Stimulated activated CD4-positive, alpha-beta T cell treated with anti-CD3 and anti-CD28 coated beads, Interleukin-12 subunit alpha, Interleukin-12 subunit beta, amount 100 ng/mL, for 24 hours (primary cell): ENCODE measurements at places on chromosomes 6 and 20.

- no peak for DNase-seq
These were observed 11.5 kb upstream of the BTBD9 start for GRCh38 chr6:38651121-38651784.

GRCh38 chr6:80148220-80148619 is 41.7 kb downstream of the BCKDHB start:
- DNase-seq = no peak

DNA sequence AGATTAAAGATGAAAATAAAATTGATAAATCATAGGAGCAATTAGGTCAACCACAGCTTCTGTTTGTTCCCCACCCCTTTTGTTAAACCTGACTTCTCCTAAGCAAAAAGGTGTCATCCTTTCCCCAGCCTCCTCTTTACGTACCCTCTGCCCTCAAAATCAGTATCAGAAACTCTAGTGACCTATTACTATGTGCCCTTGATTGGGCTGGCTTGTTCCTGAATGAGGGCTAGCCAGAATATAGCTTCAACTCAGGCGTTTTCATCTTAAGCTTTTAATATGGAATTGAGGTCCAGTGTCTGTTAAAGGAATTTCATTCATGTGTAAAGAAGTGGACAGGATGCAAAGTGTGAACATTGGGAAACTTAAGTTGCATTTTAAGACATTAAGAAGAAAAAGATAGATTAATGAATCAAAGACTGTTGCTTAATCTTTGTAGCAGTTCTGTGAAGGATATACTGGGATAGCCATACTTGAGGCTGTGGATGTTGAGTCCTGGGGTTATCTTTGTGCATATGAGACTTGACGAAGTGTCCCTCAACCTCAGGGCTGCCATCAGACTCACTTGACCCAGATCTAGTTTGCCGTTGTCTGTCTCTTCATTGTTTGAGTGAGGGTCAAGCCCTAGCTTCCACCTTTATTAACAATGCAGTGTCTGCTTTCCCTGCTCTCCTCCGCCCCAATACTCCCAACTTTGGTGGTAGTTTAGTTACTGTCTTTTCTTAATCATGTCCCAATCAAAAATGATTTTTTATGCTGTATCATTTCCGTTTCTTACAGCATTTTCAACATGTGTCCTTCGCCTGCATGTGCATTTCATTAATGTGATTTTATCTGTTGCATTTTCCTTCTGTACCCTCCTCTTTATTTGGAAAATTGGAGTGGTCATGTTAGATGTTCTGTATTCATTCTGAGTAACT is 1.9 kb downstream of the TBPL1 start:
- no peak for DNase-seq

DNA sequence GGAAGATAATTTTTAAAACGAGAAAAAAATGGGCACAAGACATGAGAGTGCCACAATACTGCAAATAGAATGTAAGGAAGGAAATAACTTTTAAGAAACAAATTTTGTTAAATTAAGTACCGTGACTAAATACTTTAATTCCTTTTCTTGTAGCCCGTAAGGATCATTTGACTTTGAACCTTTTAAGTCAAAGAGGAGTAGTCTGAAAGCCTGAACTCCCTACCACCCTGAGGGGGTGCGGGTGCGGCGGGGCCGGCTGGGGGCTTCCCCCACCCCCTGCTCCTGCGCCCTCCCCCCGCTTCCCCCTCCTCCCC is 231 bp upstream of the PHACTR2 start:
- no peak for DNase-seq

GRCh38 chr20:51769976-51770615 is 1.9 kb upstream of the ATP9A start:
- DNase-seq = no peak

GRCh38 chr20:48425817-48426612 is 401.8 kb downstream of the PREX1 start:
- DNase-seq = no peak

GRCh38 chr20:37418591-37419109 is 72.7 kb downstream of the SRC start:
- DNase-seq = no peak

DNA sequence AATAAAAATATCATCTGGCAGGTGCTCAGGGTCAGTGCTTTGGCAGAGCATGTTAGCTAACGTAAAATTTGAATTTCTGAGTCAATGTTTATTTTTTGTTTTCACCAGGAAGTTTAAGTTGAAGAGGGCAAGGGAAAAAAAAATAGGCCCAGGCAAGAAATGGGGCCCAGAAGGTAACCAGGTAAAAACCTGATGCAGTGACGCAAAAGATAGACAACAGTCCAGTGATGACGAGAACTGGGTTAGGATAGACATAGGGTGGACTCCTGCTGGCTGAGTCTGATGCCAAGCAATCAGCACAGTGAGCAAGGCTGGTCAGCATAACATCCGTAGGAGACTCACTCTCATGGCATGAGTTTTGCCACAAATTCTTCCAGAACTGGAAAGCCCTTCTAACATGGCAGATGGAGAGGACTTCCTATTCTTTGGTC is 42.2 kb downstream of the ZHX3 start:
- DNase-seq = no peak

DNA sequence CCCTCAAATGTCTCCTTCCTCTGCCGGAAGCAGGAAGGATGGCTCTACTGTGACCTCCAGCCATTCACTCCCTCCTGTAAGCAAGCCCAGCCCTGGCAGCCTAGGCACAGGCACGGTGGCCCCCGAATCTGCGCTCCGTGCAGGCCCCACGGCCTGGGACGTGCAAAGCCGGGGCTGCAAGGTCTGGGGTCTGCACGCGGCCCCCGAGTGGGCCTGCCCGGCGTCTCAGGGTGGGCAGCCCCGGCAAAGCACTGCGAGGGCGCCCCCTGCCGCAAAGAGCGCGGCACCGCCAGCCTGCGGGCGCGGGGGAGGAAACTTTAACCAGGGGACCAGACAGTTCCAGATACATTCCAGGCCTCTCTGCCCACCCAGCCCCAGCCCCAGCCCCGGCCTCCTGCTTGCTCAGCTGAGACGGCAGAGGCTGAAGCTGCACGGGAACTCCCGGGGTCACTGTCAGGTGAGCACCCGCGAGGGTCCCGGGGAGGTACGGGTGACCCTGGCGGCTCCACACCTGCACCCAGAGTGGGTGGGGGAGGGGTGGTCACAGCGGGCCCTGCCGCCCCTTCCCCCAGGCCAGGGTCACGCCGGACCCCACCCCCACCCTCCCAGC is 98.8 kb downstream of the ASXL1 start:
- DNase-seq = no peak

DNA sequence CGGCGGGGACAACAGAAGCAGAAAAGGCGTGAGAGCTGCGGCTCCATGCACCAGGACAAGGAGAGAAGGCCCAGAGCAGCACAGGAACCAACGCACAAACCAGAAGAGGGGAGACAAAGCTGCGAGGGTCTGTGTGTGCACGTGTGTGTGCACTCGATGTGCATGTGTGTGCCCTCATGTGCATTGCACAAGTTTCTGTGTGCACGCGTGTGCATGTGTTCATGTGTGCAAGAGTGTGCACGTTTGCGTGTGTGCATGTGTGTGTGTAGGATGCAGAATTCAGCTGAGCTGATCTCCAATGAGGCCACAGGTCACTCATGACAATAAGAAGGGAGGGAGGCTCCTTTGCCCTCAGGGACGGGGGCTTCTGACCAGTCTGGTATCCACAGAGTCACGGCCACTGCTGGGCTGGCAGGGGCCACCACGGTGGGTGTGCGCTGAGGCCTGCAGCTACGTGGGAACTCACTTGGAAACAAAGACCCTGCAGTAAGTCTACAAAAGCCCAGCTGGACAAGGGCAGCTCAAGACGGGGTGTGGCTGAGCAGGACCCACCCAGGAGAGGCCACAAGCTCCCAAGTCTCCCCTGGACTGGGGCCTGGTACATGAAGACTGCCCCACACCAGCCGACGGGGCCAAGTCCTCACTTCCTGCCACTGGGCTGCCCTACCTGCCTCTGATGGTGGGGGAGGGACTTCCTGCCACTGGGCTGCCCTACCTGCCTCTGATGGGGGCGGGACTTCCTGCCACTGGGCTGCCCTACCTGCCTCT is 48.1 kb upstream of the CHRNA4 start:
- no peak for DNase-seq

- no peak for DNase-seq
These were observed 178.1 kb downstream of the RNF144B start for GRCh38 chr6:18565231-18565630.

DNA sequence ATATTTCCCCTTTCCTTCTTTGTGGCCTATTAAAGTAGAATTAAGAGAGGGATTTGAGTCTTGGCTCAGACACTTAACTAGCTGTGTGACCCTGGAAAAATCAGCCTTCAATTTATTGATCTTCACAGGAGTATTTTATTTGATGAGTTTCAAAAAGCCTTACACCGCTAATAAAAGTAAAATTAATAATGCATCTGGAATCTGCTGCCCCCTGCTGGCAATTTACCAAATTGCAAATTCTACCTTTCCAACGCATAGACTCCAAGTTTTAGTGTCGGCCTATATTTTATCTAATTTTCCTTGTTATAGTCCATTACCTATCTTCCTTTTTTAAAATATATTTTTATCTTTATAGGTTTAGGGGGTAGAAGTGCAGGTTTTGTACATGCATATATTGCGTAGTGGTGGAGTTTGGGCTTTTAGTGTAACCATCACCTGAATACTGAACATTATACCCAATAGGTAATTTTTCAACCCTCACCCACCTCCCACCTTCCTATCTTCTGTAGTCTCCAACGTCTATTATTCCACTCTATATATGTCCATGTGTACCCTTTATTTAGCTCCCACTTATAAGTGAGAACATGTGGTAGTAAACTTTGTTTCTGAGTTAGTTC is 46.3 kb downstream of the GOPC start:
- DNase-seq = peak; percentile 53

DNA sequence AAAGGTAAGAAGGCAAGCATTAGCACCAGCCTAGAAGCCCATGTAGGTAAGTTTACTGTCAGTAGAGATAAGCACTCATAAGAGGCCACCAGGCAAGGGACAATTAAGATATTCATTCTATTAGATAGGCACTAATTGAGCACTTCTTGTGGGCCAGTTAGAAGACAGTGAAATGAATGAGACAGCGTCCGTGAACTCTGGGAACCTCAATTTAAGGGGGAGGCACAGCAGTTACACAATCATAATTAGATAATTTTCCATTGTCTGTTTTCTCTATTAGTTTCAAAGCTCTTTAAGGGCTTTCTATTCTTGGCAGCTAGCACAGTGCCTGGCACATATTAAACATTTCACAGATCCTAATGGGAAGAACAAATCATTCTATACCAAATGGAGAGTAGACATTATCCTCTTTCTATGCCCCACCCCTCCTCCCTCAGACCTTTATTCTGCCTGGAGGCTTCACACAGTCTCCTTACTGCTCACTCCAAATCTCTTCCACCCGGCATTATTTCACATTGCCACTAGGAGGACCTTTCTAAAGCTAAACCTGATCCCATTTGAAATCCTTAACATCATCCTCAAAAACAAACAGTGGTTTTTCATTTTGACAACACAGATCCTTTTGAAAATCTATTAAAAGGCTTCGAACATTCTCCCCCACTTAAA is 529.6 kb downstream of the ADGRB3 start:
- no peak for DNase-seq

- DNase-seq = peak; percentile 41
These were observed 1.6 kb downstream of the SAMD10 start for GRCh38 chr20:63977739-63978276.

DNA sequence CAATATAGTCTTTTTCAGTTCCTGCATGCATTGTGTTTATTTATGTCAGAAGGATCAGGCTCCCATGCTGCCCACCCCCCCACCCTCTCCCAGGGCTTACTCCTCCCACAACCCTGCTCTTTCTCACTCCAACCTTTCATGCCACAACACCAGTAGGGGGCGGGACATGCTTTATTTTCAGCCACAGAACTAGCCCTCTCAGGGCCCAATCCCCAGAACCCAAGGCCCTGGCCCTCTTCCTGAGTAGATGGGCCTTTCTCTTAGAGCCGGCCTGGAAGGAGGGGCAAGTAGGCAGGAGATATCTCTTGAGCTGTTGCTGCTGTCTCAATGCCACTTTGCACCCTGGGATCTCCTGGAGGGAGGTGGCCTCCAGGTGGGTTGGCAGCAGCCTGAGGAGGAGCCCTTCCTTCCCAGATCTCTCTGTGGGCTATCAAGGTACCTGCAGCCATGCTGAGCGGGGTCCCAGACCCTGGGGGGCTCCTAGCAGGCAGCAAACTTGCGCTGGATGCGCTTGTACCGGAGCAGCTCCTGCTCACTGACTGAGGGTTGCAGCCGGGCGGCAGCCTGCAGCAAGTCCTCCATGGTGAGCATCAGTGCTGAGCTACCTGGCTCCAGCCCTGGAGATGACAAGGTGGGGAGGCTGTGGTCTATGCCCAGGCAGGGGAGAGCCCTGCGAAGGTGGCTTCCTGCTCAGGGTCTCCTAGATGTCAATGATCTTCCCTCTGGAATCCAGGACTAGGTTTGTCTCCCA is 3.5 kb downstream of the GNMT start:
- no peak for DNase-seq

DNA sequence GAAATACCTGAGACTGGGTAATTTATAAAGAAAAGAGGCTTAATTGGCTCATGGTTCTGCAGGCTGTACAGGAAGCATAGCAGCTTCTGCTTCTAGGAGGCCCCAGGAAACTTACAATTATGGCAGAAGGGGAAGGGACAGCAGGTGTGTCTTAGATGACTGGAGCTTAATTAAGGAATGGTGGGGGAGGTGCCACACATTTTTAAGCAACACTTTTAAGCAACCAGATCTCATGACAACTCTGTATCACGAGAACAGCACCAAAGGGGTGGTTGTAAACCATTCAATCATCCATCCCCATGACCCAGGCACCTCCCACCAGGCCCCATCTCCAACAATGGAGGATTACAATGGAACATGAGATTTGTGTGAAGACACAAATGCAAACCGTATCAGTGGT is 26.9 kb downstream of the FIG4 start:
- no peak for DNase-seq

DNA sequence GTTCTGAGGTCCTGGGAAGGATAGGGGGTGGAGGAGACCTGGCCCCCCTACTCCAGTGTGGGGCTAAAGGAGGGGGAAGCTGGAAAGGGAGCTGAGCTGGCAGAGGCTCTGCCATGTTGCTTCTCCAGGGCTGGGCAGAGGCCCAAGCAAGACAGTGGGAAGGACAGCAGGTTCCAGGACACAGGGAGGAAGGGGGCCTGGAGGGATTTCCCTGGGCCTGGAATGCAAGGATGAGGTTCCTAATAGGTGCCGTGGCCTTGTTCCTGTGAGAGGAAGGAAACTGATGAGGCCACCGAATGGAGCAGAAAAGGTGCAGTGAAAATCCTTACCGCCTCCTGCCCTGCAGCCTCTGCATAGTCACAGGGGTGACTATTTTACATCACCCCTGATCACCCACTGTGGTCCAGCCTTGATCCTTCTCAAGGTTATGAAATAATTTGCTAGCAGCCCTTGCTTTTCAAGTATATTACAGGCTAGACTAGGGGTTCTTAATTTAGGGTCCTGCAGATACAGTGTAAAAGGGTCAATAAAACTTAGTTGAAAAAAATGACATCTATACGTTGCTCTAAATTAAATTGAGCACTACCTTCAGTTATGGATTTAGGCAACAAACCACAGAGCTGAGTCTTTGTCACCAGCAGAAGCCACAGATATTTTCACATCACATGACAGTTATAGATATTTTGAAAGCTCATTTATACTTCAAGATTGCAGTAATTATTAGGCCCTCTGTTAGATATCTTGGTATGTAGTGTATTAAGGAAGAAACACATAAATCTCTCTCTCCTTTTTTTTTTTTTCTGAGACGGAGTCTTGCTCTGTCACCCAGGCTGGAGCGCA is 45.7 kb upstream of the RNF24 start:
- no peak for DNase-seq

GRCh38 chr6:74857157-74857556 is 348.7 kb downstream of the COL12A1 start:
- DNase-seq = no peak

GRCh38 chr6:119148098-119148824 is 69.8 kb upstream of the FAM184A start:
- no peak for DNase-seq

GRCh38 chr20:44646023-44646640 is 5.4 kb downstream of the ADA start:
- DNase-seq = no peak
